CD4-positive, alpha-beta T cell treated with Interferon alpha-2 for 1 hour (primary cell): ENCODE measurements at places on chromosomes 16 and 17.

GRCh38 chr16:69926241-69926640, 24.9 kb upstream of the CLEC18A start:
- no peak for DNase-seq

DNA sequence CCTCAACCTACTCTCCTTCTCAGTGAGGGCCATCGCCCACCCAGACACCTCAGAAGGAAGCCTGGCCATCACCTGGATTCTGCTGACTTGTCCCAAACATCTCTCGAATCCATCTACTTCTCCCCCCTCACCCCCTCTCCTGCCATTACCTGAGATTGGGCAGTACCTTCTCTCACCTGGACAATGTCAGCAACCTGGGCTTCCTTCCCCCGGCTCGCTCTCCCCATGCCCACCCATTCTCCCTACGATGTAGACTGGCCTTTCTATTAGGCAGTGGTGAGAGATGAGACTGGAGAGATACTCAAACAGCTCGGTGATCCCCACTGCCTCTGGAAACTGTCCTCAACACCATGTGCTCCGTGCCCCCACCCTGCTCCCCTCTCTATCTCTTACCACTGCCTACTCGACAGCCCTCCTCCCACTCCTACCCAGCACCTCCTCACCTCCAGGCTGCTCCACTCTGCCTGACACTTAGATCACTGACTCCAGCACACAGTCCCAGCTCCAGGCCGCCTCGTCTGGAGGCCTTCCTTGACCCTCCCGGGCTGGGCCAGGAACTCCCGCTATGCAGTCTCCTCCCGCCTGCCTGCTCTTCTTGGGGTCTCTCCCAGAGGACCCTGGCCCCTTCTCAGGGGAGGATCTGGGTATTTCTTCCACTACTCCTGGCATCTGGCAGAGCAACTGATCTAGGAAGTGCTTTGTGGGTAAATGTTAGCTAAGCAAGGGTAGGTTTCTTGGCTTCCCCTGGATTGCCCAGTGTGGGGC, 235.8 kb upstream of the NLRP1 start:
- no peak for DNase-seq

GRCh38 chr17:70121126-70121525, 46.1 kb downstream of the KCNJ16 start:
- DNase-seq = no peak

GRCh38 chr17:81581758-81582157, 29.6 kb upstream of the FAAP100 start:
- no peak for DNase-seq
